ENCODE measurements at places on chromosomes 1 and 21.

DNA sequence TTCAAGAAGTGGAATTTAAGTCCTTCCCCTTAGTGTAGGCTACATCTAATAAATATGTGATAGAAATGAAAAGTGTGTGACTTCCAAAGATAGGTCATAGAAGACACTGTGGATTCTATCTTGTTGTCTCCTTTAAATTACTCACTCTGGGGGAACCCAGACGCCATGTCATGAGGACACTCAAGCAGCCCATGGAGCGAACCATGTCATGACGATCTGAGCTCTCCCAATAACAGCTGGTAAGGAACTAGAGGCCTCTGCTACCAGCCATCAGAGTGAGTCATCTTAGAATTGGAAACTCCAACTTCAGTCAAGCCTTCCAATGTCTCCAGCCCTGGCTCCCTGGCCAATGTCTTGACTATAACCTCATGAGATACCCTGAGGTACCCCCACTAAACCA, 6.3 kb downstream of the COA7 start:
- DNase-seq, result no peak

DNA sequence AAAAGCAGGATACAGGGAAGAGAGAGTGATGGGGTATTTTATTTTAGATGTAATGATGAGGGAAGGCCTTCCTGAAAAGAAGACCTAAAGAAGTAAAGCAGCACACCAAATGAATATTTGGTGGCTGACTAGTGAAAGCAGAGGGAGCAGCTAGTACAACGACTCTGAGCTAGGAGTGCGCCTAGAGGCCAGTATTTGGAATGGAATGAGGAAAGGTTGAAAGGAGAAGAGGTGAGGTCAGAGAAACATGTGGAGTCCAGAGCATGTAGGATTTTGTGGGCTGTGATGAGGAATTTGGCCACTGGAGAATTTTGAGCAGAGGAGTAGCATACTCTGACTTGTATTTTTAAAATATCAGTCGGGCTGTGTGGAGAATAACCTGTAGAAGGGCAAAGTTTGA, 11.8 kb upstream of the RPL5 start:
- DNase-seq, result no peak

DNA sequence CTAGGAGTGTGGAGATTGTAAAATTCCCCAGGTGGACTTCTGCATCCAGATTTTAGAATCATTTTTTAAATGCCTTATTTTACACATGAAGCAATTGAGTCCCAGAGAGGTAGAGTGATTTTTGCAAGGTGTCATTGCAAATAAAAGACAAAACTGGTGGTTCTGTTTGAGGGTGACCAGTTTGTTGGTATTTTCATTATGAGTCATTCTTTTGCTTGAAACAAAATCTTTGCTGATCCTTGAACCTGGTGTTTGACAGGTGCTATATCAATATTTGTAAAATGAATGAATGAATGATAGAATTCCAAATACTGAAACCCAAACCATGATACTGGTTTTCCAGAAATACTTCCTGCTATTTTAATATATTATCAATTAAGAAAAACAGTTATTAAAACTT, 44.1 kb downstream of the TTC3 start:
- no peak for DNase-seq

- no peak for DNase-seq
Observed at GRCh38 chr1:21664806-21665588, 4.2 kb downstream of the RAP1GAP start.

- DNase-seq, result no peak
Observed at GRCh38 chr1:204463125-204464060, 31.2 kb downstream of the PIK3C2B start.

GRCh38 chr1:162069334-162070093, at the start of gene NOS1AP:
NOS1AP (plus strand) TSS chr1:162069691; CDS start chr1:162070178, 487 bp downstream.
- DNase-seq, result peak; percentile 31

- DNase-seq, result no peak
Observed at GRCh38 chr1:85179522-85179921, 21.3 kb downstream of the SYDE2 start.

DNA sequence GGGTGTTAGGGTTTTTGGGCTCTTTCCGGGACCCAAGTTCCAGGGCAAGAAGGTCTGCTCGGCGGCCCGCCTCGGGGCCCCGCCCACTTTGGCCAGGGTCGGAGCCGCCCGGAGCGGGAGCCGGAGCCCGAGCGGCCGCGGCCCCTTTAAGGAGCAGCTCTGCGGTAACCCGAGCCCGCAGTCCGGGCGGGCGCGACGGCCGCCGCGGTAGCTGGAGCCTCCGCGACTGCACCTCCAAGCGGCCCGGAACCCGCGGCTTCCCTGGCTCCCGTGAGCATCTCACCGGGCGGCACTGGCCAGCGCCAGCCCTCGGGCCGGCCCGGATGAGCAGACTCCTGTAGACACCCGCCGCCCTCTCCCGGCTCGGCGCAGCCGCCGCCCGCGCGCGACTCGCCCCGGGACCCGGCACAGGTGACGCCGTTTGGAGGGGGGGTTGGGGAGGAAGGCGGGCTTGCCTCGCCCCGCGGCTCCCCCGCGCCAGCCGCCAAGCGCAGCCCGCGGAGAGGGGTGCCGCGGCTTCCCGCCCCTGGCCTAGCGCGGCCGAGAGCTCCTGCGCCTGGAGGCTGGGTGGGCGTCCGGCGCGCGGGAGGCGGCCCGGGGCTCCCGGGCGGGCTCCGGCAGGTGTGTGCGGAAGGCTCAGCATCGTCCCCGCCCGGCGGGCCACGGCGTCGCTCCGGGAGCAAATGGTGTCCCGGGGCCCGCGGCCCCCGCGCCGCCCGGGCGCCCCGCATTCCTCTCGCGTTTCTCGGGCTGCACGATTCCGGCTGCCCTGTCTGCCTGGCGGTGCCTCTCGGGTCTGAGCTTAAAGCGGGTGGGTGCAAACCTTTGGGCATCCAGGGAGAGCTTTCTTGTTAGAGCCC, at the start of gene TLCD4:
TSS of gene TLCD4 (plus strand) at position 149 of the 860 bp plus-strand sequence. CDS start 26,547 bp downstream, outside the sequence.
- peak; percentile 39 for DNase-seq
